Stimulated activated naive CD4-positive, alpha-beta T cell (primary cell): ENCODE measurements at places on chromosomes 2 and 18.

GRCh38 chr2:226073496-226074160, 674.1 kb downstream of the NYAP2 start:
- no peak for DNase-seq

- no peak for DNase-seq
These were observed 11.6 kb upstream of the PSD4 start for GRCh38 chr2:113162173-113162572.

- peak; percentile 56 for DNase-seq
These were observed 111.6 kb upstream of the NABP1 start for GRCh38 chr2:191566344-191566743.

DNA sequence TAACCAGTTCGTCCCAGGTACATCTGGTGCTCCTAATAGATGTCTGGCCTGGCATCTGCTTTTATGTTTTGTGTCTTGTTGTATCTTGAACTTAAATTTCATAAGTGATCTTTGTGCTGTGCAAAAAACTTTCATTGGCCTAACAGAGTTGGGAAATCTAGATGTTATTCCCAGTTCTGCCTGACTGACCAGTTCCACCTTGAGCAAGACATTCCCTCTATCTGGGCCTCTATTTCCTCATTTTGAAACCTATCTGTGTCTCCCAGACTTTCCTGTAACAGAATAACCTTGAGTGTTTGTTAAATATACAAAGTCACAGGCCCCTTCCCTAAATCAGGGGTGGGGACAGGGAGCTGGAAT, 90.5 kb upstream of the MSH2 start:
- no peak for DNase-seq
